Natural killer cell treated with Interleukin-12 subunit alpha and Interleukin-12 subunit beta and Interleukin-15 and Interleukin-18, amount 100 ng/mL, for 72 hours (primary cell): ENCODE measurements at places on chromosomes 2 and 18.

DNA sequence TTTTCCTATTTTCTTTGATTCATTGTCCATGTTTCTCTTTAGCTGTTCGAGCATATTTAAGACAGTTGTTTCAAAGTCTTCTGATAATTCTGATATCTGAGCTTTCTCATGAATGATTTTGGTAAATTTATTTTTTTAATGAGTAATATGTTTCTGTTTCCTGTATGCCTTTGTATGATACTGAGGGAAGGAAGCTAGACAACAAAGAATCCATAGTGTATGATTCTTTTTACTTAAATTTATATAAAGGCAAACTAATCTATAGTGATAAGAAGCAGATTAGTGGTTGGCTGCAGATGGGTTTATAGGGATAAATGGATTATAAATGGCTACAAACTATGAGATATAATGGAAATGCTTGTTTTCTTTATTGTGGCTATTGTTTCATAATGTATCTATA, 352.7 kb upstream of the CDH2 start:
- DNase-seq = no peak

DNA sequence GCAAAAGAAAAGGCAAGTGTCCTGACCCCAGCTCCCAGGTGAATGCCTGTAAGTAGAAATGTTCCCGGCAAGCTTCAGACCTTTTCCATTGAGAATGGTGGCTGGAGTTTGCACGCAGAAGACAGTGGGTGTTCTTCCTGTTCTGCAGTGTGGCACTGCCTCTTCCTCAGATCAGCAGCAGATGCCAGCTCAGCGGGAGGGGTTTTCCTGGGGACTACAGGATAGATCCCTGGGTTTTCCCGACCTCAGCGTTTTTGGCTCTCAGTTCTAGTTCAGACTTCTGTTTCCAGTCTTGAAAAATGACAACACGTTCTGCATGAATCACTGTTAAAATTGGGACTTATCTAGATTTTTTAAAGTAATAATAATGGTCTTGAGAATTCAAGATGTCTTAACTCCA, 39.2 kb downstream of the GRHL1 start:
- DNase-seq = no peak

- DNase-seq = no peak
These were observed 31.5 kb downstream of the RTP5 start for GRCh38 chr2:241901018-241901380.

GRCh38 chr2:68176657-68177056, 19.0 kb downstream of the PNO1 start:
- no peak for DNase-seq

GRCh38 chr2:70752396-70752795, 15.6 kb downstream of the ADD2 start:
- no peak for DNase-seq

DNA sequence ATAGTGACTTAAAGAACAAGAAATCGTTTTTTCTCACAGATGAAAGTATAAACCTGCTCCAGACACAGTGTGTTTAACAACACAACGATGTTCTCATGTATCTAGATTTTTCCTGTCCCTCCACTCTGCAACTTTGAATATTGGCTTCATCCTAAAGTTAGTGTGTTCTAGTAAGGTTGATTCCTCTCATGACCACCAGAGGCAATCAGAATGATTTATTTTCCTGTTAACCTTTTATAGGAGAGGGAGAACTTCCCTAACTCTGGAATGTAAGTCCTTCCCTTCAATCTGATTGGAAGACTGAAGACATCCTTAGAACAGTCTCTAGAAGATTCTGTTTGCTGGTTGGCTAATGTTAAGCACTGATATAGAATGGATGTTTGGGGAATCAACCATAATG, 41.0 kb upstream of the TAF4B start:
- DNase-seq = no peak

GRCh38 chr2:100739735-100740432, 80.1 kb upstream of the NPAS2 start:
- no peak for DNase-seq

- no peak for DNase-seq
These were observed 495 bp upstream of the IL36RN start for GRCh38 chr2:113058411-113058994.

DNA sequence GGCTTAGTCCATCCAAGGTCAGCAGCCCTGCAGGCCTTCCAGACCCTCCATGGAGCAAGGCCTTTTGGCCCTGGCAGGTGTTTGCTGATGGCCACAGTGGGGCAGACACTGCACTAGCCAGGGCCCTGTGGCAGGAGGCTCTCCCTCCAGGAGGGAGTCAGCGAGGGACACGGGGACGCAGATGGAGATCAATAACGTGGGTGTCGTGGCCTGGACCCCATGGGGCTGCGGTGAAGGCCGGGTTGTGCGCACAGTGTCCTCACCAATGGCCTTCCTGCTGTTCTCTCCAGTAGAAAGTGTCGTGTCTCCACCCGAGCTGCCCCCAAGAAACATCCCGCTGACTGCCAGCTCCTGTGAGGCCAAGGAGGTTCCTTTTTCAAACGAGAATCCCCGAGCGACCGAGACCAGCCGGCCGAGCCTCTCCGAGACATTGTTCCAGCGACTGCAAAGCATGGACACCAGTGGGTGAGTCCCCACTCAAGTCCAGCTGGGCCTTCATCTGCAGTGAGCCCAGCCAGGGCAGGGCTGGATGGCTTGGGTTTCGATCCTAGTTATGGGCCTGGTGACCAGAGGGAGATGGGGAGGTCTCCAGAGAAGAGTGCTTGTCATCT, 65.4 kb downstream of the INPP5D start:
- no peak for DNase-seq

- no peak for DNase-seq
These were observed 259.7 kb downstream of the TCF4 start for GRCh38 chr18:55328301-55328700.

DNA sequence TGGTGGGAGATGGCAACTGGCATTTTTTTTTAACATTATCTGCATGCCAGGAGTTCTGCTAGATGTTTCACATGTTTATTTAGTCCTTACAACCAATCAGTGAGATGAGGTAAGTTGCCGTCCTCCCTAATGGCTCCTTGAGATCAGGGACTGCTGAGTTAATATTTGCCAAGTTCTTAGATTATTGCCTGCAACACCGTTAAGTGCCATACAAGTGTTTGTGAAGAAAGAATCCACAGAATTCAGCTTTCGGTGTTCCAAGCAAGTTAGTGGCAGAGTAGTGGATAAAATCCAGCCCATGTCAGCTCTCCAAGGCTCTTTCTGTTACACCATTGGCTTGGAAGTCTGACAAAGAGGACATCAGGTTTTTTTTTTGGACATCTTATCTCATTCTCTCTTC, 95.9 kb downstream of the C1QL2 start:
- DNase-seq = no peak

DNA sequence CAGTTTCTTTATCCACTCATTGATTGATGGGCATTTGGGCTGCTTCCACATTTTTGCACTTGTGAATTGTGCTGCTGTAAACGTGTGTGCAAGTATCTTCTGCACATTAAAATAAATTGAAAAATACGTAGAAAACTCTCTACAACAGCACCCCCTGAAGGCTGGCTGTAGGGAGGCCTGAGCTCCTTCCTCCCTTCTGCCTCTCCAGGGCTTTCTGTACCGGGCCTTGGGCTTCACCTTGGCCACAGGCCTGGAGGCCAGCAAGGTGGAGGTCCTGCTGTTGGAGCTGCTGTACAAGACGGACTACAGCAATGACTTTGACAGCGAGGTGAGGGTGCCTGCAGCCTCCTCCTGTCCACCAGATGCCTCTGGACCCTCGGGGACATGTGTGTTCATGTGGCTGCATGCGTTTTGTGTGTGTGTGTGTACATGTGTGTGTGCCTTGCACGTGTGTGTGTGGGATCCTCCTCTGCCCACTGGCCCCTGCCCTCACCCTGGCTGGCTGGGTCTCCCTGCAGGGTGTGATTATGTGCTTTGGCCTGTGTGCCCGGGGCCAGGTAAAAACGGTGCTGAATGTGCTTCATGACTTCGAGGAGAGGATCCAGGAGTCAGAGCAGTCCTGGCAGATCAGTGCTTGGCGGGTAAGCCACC, 29.2 kb downstream of the MROH2A start:
- peak; percentile 60 for DNase-seq

- no peak for DNase-seq
These were observed 128.5 kb downstream of the STK39 start for GRCh38 chr2:168118733-168119514.

GRCh38 chr2:217755027-217755745, 247.6 kb downstream of the TNS1 start:
- no peak for DNase-seq

DNA sequence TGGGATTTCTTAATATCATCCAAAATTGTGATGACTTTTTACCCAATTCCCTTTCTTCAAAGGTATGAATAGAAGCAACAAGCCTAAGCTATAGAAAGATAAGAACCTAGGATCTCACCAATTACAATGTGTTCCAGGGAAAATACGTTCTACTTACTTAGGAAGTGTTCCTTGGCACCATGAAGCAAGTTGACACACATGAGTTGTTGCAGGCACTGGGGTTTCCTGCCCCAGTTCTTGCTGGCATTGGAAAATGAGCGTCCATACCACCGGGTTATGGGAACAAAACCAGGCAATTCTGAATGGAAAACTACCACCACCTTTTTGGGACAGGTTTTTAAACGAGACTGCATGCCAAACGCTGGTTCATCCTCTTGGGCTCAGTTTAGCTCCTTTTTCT, 46.2 kb downstream of the CCBE1 start:
- no peak for DNase-seq

DNA sequence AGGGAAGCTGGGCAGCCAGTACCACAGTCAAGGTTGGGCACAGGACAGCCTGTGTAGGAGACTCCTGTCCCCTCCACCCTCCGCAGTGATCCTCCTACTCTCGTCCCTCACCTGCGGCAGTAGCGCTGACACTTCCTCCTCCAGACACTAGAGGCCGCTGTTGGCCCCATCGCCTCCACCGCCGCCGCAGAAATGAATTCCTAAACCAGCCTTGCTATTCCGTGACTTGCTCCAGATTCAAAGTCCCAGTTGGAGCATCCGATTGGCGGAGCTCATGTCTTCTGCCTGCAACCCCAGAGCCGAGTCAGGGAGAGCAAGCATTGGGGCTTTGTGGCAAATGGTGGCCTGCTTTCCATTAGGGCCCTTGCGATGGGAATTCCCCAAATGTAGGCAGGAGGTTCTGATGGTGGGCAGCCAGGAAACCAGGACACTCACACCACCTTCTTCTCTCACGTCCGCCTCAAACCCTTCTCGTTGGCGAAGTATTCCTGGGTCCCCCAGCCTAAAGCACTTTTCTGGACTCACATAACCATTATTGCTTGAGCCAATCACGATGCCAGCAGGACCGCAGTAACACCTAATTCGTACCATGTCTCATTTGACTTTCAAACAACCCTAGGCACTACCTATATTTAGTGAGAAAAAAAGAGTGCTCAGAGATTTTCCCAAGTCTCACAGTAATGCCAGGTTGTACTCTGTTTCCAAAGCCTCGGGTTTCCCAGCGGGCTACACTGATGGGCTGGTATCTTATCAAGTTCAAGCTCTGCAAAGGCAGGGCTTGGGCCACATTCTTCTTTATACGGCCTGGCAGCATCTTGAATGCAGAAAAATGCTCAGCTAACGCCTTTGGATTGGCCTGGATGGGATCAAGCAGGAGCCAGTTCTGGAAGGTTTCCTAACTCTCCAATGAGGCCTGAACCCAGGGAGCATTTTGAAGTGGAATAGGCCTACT, 1.2 kb upstream of the DNAJB2 start:
- DNase-seq = no peak

DNA sequence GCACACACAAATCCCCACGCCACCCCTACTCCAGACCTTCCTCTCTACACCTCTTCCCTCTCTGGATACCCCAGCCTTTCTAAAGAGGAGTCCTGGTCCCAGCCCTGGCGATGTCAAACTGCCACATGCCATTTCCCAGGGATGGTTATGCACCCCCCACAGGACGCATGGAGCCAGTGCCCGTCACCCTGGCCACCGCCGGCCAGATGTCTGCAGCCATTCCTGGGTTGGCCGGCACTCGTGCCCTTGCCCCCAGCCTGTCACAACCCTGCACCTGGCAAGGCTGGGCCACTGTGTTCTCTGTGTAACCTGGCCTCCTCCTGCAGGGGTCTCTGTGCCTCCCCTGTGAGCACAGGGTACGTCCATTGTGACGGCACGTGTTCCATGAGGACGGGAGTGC, 58.1 kb upstream of the NFATC1 start:
- DNase-seq = no peak

DNA sequence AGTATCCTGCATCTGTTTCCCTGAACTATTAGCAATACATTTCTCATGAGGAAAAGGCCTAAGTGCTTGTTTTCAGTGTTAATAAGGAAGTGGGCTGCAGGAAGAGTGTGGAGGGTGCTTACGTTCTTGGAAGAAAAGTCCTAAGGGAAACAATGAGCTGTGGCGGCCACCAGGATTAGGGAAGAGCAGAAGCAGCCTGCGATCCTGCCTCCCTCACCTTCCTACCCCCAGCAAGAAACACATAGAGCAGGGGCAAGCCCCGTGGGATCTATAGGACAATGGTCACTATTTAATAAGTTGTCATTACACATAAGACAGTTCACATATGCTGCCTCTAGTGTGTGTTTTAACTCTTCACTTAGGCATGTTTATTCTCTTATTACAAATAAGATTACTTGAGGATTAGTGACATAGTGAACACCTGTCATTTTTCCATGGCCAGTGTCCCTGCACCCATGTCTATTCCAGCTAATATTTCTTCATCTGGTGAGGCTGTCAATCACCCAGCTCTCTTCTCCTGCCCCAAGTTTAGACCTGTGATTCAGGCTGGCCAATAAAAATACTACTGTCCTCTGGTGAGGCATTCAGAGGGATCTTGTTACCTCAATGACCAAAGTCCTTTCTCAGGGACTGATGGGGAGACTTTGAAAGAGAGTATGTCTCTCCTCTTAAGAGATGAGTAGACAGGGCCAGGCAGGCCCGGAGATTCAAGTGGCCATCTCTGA, 510.9 kb upstream of the CELF4 start:
- DNase-seq = no peak

DNA sequence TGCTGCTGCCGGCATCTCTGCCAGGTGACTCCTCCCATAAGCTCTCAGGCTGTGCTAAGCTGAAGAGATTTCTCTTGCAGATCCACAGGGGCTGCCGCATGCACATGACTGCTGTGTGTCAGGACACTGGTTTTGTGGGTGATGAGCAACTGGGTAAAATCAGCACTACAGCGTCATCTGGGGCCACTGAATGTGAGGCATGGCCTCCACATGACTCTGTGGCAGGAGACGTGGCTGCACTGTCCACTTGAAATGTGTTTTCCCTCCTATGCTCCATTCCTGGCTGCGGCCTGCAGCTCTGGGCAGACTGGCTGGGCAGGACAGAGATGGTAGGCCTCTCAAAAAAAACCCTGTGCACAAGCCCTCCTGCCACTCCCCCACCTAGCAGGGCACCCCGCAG, 63.6 kb downstream of the MARCO start:
- no peak for DNase-seq
